ENCODE measurements at places on chromosomes 2 and 18. TPM values are rescaled to one million over a fixed set of nuclear protein-coding genes. Genes with fewer than 3 reads are reported as not detected.

Gene HTR2B
- not detected for total RNA-seq

Gene LRRC30
- total RNA-seq: not detected

Gene HOXD10
- not detected for total RNA-seq

Gene RAD51AP2
- total RNA-seq: not detected

Gene CNTNAP5
- not detected for total RNA-seq

Gene CKAP2L
- total RNA-seq: 23.0 TPM

Gene EGR4
- total RNA-seq: 0.25 TPM

Gene CACNB4
- total RNA-seq: 0.08 TPM

Gene CENPA
- 27.2 TPM for total RNA-seq

Gene ERBB4
- not detected for total RNA-seq

Measured in activated CD8-positive, alpha-beta memory T cell treated with anti-CD3 and anti-CD28 coated beads for 36 hours (primary cell).